ENCODE measurements at places on chromosomes 13 and 19.
A peak's percentile ranks its signal among the peaks of the same experiment; 100 is the strongest.

GRCh38 chr13:30159446-30159839, 147.9 kb downstream of the KATNAL1 start:
- no peak for DNase-seq

GRCh38 chr13:111269508-111269907, 50.9 kb upstream of the TEX29 start:
- DNase-seq = no peak

- DNase-seq = no peak
Observed at GRCh38 chr13:98333486-98333885, 156.4 kb upstream of the RNF113B start.

- no peak for DNase-seq
Observed at GRCh38 chr13:99926014-99926731, 45.4 kb downstream of the ZIC5 start.

DNA sequence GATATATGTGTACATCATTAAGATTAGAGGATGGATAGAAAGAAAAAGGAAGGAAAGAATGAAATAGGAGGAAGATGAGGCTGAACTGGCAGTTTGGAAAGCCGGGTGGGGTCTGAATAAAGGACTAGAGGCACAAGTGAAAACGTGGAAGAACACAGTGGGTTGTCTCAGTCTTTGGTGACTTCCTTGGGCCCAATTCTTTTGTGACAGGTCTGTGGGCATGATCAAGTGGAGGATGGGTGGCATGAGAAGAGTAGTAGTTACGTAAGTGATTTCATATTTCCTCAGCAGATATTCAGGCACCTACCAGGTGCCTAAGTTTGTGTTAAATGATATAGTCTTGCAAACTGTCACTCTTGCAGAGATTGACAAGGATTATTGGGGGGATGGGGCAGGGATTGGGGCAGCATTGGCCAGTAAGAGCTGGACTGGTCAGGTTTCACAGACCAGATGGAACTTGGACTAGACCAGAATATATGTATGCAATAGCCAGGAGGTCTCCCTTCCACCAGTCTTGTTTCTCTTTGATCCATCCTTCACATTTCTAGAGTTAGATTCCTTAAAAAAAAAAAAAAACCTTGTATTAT, 2.7 kb downstream of the TPP2 start:
- DNase-seq = no peak

DNA sequence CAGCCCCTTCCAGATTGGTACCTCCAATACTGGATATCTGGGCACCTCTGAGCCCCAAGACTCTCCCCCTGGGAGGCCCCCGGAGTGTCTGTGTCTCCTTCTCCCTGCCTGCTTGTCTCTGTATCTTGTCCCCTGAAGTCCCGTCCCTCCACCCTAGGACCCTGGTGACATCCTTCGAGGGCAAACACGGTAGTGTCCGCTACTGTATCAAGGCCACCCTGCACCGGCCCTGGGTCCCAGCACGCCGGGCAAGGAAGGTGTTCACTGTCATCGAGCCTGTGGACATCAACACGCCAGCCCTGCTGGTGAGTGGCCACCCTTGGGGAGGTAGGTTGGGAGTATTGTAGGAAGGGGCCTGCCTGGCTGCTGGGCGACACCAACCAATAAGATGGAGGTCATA, 844 bp downstream of the ARRDC2 start:
- no peak for DNase-seq

- no peak for DNase-seq
Observed at GRCh38 chr13:42377640-42378382, 105.9 kb downstream of the AKAP11 start.

DNA sequence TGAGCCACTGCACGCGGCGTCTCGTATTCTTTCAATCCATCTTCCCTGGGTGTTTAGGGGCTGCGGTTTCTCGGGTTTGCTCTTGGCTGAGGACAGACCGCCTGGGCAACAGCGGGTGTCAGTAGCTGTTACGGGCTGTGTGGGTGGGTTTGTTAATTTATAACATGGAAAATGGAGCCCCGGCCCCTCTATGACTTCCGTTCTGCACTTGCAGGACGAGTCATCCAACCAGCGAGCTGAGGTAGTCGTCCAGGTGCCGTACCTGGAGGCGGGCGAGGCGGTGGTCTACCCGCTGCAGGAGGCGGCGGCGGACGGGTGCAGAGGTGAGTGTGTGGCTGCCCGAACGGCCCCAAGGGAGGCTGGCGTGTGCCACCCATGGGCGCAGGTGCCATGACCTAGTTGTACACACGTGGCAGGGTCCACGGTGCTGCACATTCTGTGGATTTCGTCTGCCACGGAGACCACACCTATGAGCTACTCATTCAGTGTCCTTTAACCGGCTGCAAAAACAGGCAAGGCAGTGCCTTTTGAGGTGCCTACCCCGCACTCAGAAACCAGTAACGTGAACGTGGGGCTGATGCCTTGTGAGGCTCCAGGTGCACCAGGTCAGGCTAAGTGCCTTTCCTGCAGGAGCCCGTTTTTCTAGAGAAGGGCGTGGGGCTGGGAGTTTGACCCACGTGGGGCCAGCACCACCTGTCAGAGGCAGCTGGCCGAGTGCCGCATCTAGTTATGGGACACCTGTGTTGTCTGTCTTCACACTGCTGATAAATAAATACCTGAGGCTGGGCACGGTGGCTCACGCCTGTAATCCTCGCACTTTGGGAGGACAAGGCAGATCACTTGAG, 10.9 kb downstream of the POLR2E start:
- no peak for DNase-seq

DNA sequence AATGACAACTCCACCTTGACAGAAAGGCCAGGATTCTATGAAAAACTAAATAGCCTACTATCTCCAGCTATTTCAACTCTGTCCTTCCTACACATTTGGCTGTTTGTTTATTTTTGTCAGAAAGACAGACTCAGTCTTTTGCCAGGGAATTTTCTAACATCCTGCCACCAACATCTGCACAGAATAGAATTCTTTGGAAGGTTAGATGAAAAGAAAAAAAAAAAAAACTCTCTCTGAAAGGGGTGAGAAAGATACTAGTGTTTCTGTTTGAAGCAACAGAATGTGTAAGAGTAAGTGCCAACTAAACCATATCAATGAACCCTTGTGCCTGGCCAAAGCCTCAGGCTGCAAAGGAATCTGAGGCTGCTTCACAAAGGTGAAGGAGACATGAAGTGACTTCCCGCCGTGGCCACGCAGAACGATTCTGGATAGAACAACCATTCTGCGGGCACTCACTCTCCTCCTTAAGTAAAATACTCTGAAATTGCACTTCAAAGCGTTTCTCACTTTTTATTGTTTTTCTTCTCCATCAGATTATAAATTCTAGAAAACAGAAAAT, 498.2 kb downstream of the IRS2 start:
- no peak for DNase-seq

- DNase-seq = peak; percentile 35
Observed at GRCh38 chr13:80340651-80341100, 250 bp downstream of the SPRY2 start.

DNA sequence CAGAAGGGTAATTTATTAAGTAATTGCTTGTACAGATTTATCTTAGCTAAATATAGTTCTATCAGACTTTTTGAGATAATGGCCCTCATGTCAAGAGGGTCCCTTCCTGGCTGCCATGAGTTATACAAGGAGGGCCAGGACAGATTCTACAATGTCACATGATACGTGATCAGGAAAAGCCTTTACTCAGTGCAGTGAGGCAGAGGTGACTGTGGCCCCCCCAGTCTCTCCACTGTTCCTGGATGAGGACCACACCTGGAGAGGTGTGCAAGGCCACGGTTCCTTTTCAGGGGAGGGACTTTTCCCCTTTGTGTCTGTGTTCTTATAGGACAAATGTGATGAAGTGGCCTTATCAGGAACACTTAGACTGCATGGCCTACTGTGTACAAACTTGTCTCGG, 54.3 kb upstream of the LRCH1 start:
- no peak for DNase-seq

GRCh38 chr13:71869274-71869673, 2.3 kb upstream of the DACH1 start:
- DNase-seq = no peak

- no peak for DNase-seq
Observed at GRCh38 chr13:80685942-80686341, 345.0 kb upstream of the SPRY2 start.

DNA sequence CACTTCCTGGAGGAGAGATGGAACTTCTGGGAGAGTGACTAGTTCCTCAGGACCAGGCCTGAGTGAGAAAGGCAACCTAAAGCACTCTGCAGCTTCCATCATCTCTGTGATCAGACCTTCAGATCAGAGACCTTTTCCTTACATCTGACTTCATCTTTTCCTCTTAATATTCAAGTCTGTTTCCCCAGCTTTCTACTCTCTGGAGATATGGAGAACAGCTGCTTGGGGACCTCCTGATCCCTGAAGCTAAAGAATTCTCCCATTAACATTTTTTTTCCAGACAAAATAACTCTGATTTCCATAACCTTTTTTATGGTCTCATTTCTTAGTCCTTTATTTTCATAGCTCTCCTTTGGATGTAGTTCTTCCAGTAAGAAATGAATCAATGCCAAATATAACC, 133.4 kb upstream of the FNDC3A start:
- DNase-seq = no peak

DNA sequence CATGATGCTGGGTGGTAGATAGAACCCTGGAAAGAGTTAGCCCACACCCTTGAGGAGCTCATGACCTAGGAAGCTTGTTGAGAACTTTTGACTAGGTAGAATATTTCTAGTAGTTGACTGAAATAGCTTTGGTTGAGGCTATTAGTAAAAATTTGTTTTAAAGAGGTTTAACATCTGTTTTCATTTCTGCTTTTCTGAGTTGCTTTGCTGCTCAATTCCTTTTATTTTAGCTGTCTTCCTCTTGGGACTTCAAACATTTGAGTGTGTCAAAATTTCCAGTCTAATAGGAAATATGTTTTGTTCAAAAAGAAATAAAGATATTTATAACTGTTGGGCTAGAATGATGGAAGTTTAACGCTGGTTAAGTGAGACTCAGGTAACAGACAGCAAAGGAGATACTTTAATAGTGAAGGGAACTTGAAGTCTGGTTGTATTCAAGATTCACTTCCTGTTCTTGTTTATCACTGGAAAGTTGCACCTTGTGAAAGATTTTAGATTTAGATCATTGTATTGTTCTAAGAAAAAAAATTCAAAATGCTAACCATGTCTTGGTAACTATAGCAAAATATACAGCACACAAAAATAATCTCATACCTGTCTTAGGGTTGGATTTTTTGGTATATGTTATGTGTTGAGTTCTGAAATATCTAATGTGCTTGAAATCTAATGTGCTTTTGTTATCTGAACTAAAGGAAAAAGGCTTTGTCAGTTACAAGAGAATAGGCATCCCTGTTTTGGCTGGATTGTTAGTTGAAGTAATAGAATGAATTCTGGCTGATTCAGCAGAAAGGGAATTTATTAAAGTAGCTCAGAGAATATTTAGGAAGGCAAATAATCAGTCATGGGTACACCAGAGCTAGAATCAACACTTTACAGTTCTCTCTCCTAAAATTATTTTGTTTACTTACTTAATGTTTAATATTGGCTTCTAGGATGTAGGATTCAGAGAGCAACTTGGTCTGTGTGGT, 24.4 kb upstream of the GPR18 start:
- DNase-seq = no peak

GRCh38 chr19:5032101-5032967, 63.4 kb downstream of the KDM4B start:
- no peak for DNase-seq

DNA sequence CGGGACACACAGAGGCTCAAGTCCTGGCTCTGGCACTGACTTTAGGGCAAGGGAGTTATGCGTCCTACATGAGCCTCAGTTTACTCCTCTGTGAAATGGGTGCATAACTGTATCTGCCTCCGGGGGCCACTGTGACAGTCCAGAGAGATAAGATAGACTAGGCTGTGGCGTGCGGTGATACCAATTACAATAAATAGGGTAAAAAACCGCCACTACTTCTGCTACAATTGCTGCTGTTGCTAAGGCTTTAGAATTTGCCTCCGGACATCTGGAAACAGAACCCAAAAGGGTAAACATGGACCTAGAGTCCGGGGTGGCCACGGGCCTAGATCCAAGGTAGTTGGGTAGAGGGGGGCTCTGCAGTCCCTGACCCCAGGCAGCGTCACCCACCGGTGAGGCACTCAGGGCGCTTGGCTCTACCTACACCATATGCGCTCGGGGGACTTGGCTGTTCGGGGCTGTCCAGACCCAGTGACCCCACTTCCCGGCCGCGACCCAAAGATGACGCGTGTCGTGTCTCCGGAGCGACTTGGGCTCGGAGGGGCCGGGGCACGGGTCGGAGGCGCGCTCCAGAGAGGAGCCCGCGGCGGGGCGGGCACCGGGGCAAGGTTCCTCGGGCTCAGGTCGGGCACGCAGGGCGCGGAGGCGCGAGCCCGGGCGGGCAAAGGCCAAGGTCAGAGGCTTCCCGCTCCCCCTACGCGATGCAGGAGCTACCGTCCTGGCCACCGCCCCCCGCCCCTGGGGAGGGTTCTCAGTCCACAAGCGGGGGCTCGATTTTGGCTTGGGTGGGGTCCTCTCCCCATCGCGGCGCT, 1.1 kb downstream of the INSR start:
- no peak for DNase-seq

DNA sequence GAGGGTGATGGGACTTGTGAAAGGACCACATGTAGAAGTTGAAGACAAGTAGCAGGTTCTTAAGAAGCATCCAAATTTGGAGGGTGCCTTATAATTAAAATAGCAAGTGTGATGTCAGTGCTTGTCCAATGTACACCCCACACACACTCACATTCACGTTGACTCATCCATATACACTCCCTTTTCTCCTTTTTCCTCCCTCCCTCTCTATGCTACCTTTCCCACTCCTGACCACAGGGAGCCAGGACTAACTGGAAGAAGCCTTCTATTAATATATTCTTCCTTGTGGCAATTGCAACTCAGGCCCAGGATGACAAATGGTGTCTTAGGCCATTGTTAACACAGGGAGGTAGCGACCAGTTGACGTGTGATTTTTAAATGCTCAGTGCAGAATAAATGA, 16.3 kb upstream of the GPR183 start:
- DNase-seq = no peak

- DNase-seq = no peak
Observed at GRCh38 chr19:5345895-5346386, 5.3 kb upstream of the PTPRS start.

GRCh38 chr13:95197548-95197947, 103.7 kb downstream of the ABCC4 start:
- DNase-seq = no peak

DNA sequence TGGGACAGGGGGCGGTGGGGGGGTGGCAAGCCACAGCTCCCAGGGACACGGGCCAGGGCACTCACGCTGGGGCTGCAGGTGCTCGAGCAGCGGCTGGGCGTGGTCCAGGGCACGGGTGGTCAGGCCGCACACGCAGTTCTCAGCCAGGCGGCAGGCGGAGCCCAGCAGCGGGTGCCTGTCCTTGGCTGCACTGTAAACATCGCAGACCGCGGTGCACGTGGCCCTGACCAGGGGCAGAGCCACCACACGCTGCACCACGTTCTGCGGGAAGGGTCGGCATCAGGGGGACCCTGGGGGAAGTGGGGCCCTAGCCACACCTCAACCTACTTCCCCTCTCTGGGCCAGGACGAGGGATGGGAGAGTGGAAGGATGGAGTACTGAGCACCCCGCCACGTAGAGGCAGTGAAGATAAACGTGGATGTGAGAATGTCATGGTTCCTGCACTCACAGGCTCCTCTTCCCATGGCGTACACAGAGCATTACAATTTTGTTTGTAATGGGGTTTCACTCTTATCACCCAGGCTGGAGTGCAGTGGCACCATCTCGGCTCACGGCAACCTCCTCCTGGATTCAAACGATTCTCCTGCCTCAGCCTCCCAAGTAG, 3.4 kb downstream of the PLIN5 start:
- DNase-seq = peak; percentile 27
